ENCODE measurements at places on chromosomes 5 and 9.
A peak's percentile ranks its signal among the peaks of the same experiment; 100 is the strongest.

DNA sequence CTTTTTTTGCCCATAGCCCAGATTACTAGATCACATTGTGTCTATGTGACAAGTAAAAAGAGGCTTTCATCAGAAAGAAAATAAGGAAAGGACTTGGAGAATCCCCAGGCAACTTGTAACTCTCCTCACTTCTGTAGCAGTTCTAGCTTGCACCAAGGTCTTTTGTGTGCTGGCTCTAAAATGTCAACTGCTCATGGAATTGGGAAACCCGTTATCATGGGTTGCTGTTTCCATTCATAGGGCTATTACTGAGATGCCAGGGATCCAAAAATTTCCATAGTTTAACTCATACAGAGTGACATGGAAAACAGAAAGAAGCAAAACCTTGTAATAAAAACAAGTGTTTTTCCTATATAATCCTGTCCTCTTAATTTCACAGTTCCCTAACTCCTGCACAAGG, 123.9 kb upstream of the FBXL7 start:
- no peak for DNase-seq

- no peak for DNase-seq
Measured at GRCh38 chr9:30058463-30058862, 2326.0 kb upstream of the ACO1 start.

GRCh38 chr9:100350188-100350587, 2.6 kb downstream of the TEX10 start:
- DNase-seq: no peak

DNA sequence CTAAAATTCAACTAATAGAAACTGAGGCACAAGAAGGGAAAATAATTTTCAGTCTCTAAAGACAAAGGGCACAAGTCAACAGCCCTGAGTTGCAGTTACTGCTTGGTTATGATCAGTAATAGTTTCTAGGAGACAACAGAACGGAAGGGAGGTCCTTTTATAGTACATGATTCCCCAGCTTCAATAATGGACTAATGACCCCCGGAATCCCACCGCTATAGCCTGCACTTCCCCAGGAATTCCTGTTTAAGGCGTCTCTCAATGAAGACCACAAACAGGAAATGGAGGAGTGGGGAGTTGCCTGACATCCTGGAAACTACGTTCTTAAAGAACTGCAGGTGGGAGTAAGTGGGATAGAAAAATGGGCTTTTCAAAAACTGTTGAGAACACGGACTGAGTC, 60.6 kb downstream of the DIAPH1 start:
- no peak for DNase-seq

DNA sequence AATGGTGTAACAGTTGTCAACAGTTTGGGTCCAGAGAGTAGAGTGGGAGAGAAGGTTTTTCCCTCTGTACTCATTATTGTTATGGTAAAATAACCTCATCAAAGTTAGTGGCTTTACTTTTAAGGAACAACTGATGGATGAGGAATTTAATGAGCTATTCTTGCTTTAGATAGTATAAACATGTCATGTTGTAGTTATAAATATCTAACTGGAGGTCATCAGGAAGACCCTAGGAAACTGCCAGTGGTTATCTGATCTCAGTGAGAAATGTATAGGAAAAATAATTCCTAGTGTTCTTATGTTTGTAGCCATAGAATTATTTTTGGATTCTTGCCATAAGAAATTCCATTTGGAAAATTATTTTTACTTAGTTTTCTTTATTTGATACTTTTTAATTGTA, 4.1 kb downstream of the ERCC6L2 start:
- no peak for DNase-seq

- DNase-seq: no peak
Measured at GRCh38 chr9:28925157-28925556, 1351.9 kb upstream of the C9orf72 start.

DNA sequence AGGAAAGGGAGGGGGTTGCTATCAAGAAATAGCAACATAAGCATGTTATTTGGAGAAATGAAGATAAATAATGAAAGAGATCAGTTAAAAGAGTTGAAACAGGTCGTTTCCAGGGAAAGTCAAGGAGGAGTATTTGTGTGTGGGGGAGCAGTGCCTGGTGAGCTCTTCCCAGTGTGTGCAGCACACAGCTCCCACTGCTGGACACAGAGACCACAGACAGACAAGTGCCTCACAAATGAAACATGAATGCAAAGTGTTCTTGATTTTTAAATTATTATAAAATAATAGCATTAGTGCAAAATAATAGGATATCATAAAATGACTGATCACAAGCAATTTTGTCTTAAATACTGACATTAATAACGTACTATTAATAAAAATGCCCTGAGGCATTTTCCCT, 40.8 kb downstream of the LIFR start:
- DNase-seq: no peak

DNA sequence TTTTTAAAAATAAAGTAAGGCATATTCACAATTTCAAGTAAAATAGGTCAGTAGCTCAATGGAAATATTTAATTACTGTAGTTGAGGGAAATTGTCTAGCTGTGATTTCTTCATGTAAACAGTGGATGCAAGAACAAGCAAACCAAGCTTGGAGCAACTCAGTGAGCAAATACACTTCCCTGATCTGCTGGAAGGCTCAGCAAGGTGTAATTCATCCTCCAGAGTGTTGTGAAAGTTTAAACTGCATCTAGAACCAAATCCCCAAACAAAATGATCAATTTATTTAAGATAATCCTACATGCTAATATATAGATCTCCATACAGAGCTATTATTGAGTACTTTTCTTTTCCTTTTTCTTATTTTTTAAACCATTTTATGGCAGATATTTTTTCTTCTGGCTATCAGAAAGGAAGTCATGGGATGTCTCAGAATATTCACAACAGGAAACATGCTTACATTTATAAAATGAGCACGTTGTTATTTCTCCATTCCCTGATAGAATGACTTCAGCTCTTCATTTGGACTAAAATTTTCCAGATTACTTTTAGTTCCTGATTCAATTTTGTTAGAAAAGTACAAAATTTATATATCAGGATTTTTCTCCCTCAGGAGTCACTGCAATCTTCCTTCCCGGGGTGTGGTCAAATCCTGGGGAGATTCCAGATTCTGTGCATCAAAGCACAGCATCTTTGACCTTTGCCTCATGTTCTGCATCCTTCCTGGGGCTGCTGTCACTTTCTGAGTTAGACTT, 219.2 kb upstream of the ELL2 start:
- DNase-seq: no peak

GRCh38 chr9:120353506-120353905, 226.5 kb downstream of the CDK5RAP2 start:
- no peak for DNase-seq

DNA sequence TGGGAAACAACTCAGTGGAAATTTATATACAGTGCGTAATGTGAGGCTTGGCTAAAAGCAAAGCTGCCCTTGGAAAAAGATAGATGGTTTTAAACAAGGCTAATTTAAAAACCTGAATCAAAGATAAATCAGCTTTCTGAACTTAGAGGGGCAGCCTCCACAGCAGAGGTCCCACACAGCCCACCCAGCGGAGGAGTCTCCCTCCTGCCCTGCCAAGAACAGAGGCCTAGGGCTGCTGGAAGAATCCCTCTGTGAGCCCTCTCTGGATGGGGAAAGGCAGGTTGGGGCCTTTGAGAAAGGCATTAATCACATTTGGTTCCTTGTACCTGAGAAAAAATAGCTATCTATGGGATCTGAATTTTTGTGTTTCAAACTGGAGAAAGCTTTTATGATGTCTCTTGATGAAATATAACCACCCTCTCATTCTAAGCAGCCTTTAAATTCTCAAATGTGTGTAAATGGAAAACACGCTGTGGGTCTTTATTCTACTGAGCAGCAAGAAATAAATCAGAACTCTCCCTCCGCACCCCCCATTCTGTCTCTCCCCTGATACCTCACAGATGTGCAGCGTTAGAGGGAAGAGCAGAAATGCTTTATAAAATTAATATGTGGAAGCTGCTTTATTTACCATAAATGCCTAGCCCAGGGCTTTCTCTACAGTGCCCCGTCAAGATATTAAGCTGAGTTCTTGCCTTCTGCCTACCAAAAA, 329.2 kb downstream of the EFNA5 start:
- no peak for DNase-seq

GRCh38 chr5:88193896-88194295, 74.7 kb downstream of the TMEM161B start:
- DNase-seq: no peak

DNA sequence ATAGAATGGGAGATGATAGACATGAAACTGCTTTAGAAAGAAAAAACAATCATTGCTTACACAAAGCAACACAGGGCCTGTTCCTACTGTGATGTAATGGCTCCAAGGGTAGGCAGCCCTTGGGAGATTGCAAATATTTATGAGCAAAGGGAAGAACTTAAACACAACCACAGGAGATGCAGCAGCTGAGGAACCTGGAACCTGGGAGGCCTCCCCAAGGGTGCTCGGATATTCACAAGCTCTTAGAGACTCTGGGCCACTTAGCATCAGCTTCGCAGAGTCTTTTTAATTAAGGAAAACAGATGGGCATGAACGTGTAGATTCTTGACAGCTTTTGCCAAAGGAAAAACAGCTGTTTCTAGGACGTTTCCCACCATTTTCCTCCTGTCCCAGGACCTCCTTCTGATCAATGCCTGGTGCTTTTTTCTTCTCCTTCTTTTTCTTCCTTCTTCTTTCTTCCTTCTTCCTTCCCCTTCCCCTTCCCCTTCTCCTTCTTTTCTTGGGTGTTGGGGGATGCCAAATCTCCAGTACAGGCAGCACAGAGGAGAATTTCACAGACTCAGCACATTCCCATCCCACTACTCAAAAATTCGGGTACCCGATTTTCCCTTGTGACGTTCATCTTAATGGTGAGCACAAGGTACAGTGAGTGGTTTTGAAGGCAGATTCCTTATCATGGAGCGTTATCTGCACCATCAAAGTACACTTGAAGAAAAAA, 28.1 kb upstream of the TCF7 start:
- no peak for DNase-seq

DNA sequence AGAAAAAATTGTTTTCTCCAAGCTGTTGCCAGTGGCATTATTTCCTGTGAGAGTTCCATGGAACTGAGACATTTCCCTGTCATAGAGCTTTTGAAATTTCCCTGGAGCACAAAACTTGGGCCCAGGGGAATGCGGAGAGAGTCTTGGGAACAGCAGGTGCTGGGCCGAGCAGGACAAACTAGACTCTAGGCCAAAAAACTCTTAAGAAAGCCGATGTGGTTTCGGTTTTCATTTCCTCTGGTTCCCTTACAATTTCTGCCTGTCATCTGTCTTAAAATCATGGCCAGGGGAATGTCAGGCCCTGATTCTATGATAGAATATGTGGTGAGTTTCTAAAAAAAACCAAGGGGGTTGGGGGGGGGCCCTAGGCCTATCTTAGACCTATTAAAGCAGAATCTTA, 4.6 kb downstream of the SLC35A4 start:
- no peak for DNase-seq

DNA sequence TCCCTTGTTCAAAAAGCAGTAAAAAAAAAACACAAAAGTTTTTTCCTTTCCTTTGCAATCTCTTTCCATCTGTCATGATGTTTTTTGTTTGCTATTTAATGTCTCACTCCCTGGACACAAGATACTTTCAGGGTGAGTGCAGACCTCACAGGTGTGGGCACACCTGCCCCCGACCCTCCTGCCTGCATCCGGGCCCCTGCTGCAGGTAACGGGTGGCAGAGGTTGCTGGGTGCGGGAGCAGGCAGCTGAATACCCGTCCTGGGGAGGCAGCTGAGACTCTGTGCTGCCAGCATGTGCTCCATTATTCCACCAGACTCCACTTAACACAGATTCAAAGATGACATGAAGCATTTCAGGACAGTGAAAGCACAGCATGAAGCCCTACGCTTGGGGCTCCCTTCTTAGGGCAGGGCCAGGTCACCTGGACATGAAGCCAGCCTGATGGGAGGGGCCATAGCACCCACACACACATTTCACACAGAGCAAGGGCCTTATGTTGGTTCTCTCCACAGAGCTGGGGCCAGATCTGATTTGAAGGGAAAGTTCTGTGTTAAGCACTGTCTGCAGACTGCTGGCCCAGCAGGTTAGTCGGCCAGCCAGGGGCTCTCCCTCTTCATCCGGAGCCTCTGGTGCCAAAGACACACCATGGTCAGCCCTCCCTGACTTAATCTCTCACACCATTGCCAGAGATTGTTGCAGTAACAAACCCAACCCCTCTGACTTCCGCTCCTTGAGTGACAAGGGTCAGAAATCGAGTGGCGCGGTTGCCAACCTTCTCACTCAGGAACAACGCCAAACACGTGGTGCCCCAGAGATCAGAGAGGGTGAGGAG, 13.0 kb downstream of the NEK6 start:
- no peak for DNase-seq

- DNase-seq: peak; percentile 55
Measured at GRCh38 chr5:8184455-8185063, 315.6 kb downstream of the MTRR start.

DNA sequence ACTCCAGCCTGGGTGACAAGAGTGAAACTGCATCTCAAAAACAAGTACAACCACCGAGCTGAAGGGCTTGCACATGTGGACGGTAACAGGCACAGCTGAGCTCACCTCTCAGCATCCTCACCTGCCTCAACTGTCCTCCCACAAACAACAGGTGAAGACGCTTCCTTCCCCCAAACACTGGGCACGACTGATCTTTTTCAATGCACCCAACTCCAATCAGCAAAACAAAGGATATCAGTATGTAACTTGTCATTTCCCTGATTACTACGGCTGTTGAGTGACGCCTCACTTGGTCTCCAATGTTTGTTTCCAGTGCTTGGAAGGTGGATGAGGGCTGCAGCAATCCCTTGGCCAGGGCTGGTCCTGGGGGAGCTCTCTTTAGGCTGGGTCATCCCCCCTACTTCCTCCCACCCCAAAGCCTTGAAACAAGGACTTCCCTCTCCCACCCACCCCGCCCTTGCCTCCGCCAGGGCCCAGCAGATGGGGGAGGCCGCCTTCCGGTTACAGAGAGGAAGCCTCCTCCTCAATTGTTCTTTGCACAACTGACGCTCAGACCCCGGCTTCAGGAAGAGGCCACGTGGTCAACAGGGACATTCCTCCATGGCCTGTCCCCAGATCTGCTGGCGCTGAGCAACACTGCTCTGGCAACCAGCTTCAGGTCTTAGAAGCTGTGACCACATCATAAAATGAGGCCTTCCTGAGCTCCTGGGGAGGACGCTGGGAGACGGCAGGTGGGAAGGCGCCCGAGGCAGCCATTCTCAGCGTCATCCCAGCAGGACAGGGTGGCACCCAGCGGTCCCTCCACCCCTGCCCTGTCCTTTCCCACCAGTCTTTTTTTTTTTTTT, 5.9 kb downstream of the FAM78A start:
- peak; percentile 79 for DNase-seq

GRCh38 chr9:98867429-98868168, 60.1 kb downstream of the GALNT12 start:
- DNase-seq: no peak

- DNase-seq: no peak
Measured at GRCh38 chr5:41962491-41962890, 37.4 kb downstream of the FBXO4 start.
